ENCODE measurements at places on chromosomes 6 and 20.
A peak's percentile ranks its signal among the peaks of the same experiment; 100 is the strongest.

DNA sequence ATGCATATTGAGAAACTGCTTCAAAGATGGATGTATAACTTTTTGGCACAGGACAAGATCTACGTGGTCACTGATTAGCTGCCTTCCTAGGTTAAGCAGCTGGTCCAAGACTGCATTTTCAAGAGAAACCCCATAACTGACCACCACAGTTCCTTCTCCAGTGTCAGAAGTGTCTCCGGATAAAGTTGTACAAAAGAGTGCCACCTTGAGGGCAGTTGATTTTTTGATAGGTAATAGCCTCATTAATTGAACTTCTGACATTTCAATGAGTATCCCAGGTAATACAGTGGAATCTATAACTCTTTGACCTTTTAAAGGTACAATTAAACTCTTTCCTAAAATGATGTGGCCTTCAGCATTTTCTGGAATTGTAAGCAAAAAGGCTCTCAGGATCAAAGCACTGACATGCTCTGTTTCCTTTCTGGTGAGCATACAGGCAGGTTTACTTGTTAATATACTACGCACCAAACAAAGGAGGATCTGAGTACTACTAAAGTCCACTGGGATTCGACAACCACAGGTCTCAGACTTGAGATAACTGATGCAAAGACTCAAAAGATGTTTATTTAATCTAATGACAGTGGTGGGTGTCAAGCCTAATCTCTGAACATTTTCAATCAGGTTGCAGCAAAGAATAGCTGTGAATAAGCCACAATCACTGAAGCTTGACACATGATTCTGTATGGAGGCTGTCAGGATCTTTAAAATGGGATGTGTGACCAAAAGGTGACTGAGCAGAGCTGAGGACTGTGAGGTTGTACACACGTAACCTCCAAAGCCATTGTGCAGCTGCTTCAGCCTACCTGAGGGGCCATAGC is 21.2 kb downstream of the MKKS start:
- no peak for DNase-seq

DNA sequence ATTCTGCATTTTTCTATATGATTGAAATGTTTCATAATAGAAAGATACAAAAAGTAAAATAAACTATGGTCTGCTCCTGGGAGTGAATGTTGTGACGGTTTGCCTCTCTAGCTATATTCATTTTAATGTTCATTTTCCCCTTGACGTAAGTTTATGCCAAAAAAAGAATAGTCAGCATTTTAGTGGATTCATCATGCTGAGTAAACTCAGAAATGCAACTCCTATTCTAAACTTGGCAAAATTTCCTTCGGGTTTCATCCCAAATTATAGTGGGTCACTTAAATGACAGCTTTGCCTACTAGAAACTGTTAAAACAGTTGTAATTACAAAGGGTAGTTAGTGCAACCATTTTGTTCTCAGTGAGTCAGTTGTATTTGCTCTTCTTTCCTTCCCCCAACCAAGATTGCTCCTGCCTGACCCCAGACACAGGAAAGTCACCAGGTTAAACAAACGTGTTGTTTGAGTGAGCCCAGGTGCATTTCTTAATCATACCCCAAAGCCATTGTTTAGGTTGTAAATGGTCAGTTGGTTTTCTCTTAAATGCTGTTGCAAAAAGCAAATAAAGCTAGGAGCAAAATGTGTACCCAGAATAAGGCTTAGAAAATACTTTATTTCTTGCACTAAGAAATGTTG is 482.3 kb upstream of the SOX4 start:
- DNase-seq, result no peak

DNA sequence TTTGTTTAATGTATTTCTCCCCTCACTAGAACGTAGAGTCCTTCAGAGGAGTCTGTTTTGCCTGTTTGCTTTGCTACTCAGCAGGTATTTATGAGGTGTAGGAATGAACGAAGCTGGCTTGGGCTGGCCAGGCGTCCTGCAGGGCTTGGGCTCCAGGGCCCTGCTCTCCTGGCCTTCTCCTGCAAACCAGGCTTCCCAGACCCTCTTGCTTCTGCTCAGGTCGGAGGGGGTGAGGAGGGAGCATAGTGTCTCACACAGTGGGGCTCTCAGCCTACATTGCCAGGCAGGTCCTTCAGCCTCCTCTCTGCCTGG is 24.6 kb upstream of the MLN start:
- no peak for DNase-seq

- DNase-seq, result no peak
Observed at GRCh38 chr20:64140061-64140931, 24.0 kb upstream of the MYT1 start.

DNA sequence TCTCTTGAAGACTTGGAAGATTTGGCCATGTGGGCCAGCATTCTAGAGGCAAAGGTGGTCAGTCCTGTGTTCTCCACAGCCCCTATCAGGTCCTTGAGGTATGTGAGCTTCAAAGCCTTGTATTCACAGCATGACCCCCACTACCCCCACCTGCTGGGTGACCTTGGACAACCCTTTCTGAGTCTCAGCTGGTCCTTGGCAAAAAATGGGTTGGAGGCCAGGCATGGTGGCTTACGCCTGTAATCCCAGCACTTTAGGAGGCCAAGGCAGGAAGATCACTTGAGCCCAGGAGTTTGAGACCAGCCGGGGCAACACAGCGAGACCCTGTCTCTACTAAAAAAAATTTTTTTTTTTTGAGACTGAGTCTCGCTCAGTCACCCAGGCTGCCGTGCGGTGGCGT is 42.6 kb downstream of the UBE2V1 start:
- no peak for DNase-seq

- DNase-seq, result peak; percentile 39
Observed at GRCh38 chr20:25310268-25310920, 62.5 kb downstream of the PYGB start.

GRCh38 chr6:110738899-110739365 is 76.3 kb downstream of the CDK19 start:
- DNase-seq, result peak; percentile 34

DNA sequence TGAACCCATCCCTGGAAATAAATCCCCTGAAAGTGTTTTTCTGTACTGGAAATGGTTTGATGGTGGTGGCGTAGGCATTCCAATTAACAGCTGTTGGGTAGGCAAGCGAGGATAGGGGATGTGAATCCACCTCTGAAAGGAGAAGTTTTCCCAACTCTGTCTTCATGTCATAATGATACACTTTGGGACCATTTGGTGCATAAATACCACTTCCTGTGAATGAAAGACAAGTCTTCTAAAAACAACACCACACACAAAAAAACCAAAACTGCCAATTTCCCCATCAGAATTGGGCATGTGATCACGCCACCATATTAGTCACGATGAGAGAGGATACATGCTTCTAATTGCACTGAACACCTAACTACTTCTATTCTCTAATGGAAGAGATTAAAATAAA is 6.4 kb downstream of the VNN2 start:
- DNase-seq, result no peak

GRCh38 chr6:109241199-109241598 is 141.1 kb downstream of the CD164 start:
- DNase-seq, result no peak

DNA sequence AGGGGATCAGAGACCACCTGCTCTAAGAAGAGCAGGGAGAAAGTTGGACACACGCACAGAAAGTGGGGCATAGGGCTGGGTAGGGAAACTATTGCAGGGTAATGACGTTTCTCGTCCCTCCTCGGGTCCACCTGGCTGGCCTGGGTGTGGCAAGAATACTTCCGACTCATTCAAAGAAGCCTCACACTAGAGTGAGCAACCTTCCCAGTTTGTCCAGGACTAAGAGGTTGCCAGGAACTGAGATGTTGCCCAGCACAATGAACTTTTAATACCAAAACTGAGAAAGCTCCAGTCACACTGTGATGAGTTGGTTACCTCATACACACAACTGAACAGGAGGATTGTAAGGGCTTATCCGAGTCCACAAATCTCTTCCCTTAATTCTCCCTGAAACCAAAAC is 74.5 kb upstream of the ADGRF1 start:
- DNase-seq, result no peak

GRCh38 chr6:106510090-106510970 is 119.0 kb downstream of the RTN4IP1 start:
- peak; percentile 65 for DNase-seq

DNA sequence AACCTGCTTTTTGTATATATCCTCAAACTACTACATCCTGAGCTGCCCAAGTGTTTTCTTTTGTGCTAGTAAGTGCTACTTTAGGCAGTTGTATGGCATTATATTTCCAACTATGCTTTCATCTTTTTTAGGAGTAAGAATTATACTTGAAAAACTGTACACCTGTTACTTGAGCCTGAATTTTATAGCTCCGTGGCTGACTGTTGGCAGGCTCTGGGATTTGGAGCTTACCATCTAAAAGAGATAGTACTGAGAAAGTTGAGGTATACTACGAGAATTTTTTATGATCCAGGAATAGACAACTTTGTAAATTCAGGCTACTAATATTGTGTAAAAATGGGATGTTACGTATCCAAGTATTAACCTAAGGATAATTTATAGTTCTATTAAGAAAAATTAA is 32.4 kb downstream of the RNF217 start:
- DNase-seq, result no peak

DNA sequence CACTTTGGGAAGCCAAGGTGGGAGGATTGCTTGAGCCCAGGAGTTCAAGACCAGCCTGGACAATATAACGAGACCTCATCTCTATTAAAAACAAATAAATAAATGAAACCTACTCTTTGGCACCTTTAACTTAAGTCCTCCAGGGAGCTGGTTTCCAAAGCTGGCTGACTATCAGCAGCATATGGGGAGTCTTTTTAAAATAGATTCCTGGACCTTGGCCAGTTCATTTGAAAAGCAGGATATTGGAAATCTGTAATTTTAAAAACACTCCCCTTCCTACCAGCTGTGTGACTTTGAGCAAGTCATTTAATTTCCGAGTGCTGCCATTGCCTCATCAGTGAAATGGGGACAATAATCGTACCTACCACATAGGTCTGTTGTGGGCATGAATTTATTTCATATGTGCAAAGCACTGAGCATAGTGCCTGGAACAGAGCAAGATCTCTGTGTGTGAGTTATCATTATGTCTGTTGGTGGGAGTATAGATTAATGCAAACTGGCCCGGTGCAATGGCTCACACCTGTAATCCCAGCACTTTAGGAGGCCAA is 40.9 kb upstream of the PTPN1 start:
- DNase-seq, result no peak

DNA sequence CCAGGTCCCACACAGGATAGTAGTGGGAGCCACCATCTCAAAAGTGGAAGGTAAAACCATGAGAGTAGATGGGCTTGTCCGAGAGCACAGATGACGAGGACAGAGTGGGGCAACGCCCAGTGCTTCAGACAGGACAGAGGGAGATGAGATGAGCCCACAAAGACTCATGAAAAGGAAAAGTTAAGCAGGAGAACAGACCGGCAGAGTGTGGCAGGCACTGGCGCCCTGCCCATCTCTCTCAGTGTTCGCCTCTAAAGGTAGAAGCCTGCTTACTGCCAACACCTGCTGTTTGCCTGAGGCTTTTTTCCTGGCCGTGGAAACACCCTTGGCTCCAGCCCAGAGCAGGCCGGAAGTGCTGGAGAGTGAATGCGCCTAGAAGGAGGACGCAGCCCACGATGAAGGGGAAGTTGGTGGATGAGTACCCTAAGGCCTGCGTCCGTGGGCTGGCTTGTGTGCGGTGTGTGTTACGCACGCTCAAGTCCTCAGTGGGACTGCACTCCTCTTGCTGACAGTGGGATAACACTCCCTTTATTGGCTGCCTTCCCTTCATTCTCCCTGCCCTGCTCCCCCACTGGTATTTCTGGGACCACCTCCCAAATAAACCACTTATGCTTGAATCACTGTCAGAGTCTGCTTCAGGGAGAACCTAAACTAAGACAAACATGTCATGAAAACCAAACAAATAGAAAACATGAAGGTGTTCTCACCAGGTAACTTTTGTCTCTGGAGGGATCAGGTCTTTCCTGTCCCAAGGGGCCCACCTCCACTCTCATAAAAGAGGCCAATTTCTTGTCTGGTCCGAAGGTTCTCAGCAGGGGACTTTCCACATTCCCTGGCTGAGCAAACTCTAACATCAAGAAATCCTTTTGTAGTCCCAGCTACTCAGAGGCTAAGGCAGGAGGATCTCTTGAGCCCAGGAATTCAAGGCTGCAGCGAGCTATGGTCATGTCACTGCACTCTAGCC is 9.1 kb upstream of the FOXP4 start:
- no peak for DNase-seq

DNA sequence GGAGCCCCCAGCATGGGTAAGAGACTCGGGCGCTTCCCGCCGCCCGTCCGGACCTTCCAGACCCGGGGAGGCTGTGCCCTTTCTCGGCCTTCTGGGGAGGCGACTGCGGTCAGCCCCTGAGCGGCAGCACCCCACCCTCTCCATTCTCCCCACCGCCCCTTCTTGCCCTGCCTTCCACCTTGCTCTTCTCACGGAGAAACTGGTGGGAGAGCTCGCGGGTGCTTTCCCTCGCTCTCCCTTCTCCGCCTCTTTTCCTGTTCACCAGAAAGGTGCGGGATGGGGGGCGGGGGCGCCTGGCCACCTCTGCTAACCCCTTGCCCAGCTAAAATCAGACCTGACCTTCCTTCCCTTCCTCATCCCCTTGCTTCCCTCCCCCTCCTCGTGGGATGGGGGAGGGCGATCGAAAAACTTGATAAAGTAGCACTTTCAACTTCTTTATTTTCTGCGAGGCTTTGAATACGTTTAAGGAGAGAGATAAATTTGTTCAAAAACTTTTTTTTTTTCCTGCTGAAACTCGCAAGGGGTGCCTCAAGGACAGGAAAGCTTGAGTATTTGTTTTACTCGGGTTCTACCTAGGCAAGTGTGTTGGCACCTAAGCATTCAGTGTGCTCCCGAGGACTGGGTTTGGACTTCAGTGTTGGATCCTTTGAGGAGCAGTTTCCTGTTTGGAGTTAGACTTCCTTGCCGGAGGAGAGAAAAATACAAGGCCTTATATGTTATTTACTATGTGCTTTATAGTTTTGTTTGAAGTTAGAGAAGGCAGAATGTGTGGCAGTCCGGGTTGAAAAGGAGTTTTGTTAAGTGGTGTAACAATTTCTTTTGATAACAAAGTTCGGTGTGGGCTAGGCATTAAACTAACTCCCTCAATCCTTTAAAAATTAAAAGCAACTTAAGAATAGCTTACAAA is 897 bp downstream of the CD2AP start:
- DNase-seq, result no peak

DNA sequence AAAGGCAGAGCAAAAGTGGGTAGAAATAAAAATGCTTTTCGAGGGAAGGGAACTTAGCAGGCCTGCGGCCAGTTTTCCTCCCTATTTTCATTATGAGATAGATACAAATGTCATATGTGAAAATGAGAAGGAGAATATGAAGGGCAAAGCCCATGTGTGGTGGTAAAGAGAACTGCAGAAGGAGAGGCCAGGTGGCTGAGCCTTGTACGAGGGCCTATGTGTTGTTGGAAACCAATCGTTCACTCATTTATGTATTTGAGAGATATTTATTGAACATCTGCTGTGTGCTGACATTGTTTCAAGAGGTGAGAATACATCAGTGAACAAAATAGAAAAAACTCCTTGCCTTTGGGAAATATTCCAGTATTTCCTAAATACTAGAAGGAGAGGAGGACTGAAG is 147.7 kb downstream of the SH3BGRL2 start:
- DNase-seq, result no peak

DNA sequence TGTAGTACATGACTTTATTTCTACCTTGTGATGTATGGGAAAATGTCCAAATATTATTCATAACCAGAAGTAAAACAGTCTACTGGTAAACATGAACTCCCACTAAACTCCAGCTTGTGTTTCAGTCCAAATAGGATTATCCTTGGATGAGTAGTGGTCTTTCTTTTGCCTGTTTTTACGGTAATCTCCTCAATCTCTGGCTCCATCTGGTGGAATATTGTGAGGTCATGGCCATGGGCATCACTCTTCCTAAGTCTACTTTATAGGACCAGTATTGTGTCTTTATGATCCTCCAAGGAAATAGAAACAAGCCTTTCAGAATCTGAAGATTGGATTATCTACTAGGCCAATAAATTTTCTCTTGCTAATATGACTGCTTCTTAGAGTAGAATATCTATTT is 505.0 kb downstream of the BMP2 start:
- DNase-seq, result no peak

All from CD4-positive, alpha-beta T cell treated with Interferon gamma for 1 hour (primary cell).